ENCODE measurements at places on chromosomes 4 and X.

- DNase-seq = no peak
These were observed 190.7 kb upstream of the RPL34 start for GRCh38 chr4:108429662-108430061.

DNA sequence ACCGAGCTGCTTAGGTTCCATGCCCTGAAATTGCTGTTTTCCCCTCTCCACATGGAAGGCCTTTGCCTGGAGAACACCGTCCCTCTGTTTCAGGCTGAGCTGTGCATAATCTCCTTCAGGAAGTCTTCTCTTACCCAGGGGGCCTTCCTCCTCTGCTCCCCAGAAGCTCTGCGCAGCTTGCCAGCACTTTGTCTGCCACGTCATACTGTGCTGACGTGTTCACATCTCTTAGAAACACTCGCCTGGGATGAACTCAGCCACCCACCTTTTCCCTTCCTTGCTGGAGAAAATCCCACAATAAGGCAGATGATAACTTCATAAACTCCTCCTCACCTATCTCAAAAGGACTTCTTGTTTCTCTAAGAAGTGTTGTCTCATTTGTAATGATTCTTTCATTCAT, 110.7 kb downstream of the ARHGAP10 start:
- no peak for DNase-seq

DNA sequence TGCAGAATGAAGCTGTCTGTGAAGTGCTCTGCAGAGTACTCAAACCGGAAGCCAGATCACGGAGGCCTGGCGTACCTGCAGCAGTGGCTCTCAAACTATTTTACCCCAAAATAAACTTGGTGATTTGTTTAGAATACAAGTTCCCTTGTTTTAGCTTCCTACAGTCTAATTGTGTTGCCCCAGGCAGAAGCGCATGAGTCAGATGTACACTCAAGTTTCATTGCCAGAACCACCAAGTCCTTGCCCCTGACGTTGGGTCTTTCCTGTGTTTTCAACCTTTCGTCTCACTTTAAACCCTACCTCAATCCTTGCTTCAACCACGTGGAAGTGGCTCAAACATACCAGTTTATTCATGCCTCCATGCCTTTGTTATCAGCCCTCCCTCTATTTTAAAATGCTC, 66.2 kb upstream of the SLC7A11 start:
- DNase-seq = no peak

DNA sequence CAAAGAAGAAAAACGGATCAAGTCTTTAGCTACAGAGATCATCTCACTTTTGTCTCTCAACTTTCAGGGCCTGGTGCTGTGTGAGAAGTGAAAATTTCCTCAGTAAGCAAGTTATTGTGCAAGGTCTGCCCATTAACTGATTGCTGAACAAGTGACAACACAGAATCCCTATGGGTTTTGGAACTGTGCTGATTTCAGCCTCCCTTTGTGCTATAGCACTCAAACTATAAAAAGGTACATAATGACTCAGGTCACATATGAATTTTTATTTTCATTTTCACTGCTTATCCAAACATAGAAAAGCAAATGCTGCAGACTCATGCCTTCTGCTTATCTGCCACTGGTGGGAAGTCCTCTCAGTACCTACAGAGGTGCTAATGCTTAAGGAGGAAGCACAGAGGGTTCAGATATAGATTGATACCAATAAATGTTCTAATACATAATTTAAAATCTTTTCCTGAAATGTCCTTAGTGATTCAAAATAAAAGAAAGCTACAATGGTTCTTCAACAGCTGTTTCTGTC, 576.2 kb upstream of the CT83 start:
- no peak for DNase-seq

GRCh38 chr4:32258986-32259385, 1538.8 kb downstream of the PCDH7 start:
- no peak for DNase-seq

DNA sequence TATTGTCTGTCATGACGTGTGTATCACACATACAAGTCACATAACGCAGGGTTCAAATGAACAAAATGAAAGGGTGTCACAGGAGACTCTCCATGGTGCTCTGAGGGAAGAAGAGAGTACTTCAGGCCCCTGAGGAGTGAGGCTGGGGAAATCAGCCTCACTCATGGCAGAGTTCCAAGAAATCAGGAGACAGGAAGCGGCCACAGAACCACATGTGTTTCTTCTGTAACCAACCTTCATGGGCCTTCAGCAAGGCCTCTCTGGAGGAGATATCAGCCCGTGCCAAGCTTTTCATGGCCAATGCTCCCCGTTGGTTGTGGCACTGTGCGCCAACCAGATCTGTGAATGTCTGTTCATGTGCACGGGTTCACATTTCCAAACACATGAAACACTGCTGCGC, 76.0 kb downstream of the NAT8L start:
- peak; percentile 70 for DNase-seq

GRCh38 chrX:115889121-115889890, 281.2 kb upstream of the AGTR2 start:
- DNase-seq = no peak

GRCh38 chr4:110532901-110533589, 57.1 kb downstream of the ENPEP start:
- DNase-seq = no peak

GRCh38 chrX:16836371-16836770, 33.8 kb downstream of the RBBP7 start:
- peak; percentile 41 for DNase-seq

GRCh38 chr4:24032371-24032989, 142.6 kb upstream of the PPARGC1A start:
- DNase-seq = no peak

- DNase-seq = no peak
These were observed 143.9 kb downstream of the SCFD2 start for GRCh38 chr4:53221832-53222480.

DNA sequence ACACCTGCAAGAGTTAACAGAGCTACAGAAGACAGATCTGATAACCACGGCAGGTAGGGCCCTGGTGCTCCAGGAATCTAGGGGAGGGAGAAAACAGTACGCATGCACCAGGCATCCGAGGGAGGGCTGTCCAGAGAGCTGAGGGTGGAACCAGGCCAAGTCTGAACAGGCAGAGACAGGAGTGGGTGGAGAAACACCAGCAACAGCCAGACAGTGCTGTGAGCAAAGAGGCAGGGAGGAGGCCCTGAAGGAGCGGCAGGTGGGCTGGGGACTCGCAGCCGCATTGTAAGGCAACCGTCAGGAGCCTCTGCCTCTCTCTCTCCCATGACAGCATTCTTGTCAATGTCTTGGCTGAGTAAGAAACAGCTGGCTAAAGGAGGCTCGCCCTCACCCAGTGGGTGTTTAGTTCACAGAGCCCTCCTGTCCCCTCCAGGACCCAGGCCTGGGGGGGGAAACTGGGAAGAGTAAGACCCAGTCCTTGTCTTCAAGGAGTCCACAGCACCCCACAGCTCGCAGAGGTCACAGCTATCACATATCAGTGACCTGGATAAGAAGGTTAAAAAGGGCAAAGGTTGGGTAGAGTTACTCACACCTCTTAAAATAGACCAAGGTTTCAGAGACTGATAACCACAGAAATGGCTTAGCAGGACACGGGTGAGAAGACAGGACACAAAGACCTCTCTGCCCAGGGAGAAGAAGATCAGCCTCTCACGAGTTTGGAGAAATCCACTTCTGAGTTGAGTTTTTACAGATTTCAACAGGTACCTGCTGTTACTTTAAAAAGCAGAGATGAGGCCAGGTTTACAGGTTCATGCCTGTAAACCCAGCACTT, 10.5 kb downstream of the ACSL1 start:
- DNase-seq = no peak

- no peak for DNase-seq
These were observed 36.3 kb downstream of the RPS6KA3 start for GRCh38 chrX:20230406-20230805.

GRCh38 chr4:73606465-73606974, 13.7 kb downstream of the RASSF6 start:
- no peak for DNase-seq

DNA sequence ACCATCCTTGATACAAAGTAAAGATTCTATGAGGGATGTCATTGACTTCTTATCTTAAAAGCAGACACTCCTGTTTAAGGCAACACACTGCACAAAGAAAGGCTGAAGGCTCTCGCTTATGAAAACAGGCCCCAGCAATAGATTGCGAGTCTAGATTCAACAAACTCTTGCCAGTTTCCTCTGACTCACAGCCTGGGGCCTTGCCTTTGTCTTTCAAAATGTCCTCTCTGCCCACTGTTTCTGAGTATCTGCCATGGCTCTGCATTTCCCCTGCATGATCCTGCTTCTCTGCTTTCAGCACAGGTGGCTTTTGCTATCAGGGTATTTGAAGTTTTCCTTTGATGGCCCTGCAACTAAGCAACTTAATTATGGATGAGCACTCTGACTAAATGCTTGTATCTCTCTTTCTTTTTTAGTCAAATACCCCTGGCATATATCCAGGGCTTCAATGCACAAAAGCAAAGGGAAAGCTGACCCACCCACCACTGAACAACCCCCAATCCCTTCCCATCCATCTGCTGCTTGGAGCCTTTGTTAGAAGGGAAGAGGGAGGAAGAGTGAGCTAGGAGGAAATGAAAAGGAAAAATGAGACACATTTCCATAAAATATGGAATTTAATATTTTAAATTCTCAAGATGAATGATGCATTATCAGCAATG, 32.2 kb downstream of the NDP start:
- no peak for DNase-seq

- DNase-seq = no peak
These were observed 28.5 kb upstream of the SLC25A6 start for GRCh38 chrX:1420371-1420770.

GRCh38 chr4:142021181-142021580, 384.8 kb downstream of the IL15 start:
- no peak for DNase-seq

DNA sequence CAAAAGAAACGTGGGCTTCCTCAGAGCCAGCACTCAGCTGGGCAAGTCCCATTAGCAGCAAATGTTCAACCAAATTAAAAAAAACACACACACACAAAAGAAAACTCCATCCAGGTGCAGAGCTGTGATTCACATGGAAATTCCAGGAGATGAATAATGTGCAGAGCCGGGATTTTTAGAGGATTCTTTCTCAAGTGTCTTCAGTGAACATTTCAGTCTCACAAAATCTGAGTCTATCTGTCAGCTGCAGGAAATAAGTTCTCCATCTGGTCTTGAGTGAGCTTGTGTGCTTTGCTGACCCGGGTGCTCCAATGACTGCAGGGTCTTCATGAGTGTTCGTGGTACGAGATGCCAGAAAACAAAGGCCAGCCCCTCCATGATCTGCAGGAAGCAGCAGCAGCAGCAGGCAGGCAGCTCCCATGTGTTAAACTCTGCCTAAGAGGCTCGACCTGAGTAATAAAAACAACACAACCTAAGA, 44.3 kb downstream of the RASGEF1B start:
- no peak for DNase-seq

Measured in activated CD8-positive, alpha-beta memory T cell treated with anti-CD3 and anti-CD28 coated beads, Interleukin-2, amount 10 ng/mL, durations not matched to agents 7 days and 5 days (primary cell).